AML-193 (cell line): ENCODE measurements at places on chromosomes 3 and 15.

DNA sequence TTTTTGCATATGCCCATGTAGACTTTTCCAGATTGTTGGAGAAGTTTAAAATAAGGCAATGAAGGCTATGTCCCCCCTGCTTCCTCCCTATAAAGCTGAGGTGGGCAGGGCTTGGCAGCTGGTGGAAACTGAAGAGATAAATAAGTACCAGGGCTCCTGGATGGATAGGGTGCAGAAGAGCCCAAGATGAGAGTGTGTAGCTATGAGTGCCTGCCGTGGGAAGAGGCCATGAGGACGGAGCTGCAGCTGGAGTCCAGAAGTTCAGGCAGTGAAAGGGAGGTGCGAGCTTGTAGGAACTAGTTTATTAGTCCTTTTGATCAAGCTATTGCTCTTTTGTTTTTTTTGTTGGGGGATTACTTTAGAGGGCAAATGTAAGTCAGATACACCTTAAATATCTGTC, 52.4 kb downstream of the PHLDB2 start:
- DNase-seq: no peak

GRCh38 chr3:71056327-71056726, 527.2 kb downstream of the FOXP1 start:
- no peak for DNase-seq

- no peak for DNase-seq
Observed at GRCh38 chr15:65789759-65790425, 2.2 kb downstream of the DENND4A start.

GRCh38 chr3:170777564-170777926, 92.5 kb downstream of the RPL22L1 start:
- DNase-seq: no peak

- no peak for DNase-seq
Observed at GRCh38 chr3:188700501-188700900, 471.3 kb upstream of the TPRG1 start.

DNA sequence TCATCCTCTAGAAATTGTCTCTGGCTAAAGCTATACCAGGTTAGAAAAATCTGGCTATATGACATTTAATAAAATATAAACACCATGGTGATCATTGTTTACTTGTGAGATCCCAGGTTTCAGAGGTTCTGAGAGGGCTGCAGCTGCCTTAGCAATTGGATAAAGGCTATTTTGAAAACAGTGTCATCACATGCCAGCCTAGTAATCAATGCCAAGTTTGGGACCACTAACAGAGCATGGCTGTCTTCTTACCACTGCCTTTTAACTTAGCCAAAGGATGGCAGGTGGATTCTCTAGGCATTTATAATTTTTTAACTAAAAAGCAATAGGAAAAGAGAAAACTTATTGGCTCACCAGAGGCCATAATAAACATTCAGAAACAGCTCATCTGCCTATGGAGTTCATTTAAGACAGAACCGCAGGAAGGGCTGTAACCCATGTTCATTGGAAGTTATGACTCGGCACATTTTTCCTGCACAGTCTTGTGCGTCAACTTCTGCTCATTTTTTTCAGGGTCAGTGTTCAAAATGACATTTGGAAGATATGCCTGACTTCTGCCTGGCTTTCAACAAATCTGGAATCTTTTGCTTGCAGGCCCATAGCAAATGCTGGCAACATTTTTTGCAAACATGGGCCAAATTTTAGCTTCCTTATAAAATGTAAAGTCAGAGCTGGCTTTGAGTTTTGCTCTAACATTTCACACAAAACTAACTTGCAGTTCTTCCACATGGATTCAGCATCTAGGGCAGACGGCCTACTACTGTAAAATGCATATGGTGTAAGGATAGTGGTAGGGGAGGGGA, 476.0 kb upstream of the TBL1XR1 start:
- peak; percentile 59 for DNase-seq

DNA sequence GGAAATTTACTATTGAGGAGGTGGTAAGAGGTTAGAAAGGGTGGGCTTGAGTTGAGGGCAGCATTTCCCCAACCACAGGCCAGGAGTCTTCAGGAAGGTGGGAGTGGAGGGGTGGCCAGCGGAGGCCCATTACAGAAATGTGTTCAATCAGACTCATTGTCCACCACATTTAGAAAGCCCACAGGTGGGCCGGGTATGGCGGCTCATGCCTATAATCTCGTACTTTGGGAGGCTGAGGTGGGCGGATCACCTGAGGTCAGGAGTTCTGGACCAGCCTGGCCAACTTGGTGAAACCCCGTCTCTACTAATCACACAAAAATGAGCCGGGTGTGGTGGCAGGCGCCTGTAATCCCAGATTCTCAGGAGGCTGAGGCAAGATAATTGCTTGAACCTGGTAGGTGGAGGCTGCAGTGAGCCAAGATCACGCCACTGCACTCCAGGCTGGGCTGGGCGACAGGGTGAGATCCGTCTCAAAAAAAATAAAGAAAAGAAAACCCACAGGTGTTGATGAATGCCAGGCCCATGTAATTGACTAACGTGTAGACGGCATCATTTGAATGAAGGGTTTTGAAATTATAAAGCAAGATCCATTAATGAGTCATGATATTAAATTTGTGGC, 12.2 kb upstream of the SYNM start:
- DNase-seq: no peak

DNA sequence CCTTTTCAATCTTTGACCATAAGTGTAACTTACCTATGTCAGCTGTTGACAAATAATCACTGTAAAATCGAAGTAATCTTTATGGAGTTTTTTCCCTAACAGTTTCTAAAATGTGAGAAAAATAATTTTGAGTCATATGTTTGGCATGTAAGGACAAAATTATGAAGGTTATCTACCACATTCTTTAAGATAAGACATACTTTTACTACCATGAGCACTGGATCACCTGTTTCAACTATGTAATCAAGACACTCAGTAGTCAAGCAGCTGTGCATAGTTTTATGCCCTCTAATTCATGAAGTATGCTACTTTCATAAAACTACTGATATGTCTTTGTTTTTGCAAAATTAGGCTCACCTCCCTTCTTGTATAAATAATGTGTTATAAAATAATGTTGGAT, 12.1 kb downstream of the FGF7 start:
- DNase-seq: no peak

- no peak for DNase-seq
Observed at GRCh38 chr3:13470894-13471574, 9.1 kb upstream of the HDAC11 start.

GRCh38 chr3:64539451-64540196, 148.2 kb downstream of the ADAMTS9 start:
- no peak for DNase-seq

DNA sequence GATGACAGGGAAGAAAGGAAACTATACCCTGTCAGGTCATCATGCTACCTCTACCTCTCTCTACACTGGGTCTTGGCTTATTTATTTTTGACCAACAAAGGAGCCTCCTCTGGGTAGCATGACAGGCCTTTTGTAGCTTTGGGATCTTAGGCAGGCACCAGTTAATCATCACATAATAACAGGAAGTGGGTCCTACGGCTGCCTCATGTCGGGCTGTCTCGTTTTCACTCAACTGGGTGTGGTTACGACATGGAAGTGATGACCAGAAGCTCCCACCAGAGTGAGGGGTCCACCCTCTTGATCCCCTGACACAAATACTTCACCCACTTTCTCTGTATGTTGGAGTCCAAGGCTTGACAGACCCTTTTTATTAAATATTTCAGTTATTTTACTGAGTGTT, 105.3 kb downstream of the CD47 start:
- no peak for DNase-seq

GRCh38 chr3:102529452-102529851, 94.6 kb downstream of the ZPLD1 start:
- DNase-seq: no peak

GRCh38 chr3:188133646-188134045, 20.3 kb upstream of the LPP start:
- DNase-seq: no peak

DNA sequence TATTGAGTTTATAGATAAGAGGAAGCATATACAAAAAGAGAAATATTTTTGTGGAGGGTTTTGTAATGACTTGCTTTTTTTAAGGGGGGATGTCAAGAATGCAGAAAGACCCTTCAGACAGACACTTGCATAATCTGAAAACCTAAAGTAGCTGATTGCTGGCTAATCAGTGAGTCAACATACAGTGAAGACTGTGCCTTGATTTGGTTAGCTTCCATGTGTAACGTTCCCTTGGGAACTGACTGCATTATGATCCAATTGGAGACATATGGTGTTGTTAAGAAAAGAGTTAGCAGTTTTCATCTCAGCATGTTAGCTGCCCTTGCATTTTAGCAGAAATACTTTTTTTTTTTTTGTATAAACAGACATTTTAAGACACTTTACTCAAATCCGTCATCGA, 483.2 kb downstream of the RBMS3 start:
- no peak for DNase-seq

- DNase-seq: no peak
Observed at GRCh38 chr15:71596672-71597071, 213.7 kb upstream of the NR2E3 start.

DNA sequence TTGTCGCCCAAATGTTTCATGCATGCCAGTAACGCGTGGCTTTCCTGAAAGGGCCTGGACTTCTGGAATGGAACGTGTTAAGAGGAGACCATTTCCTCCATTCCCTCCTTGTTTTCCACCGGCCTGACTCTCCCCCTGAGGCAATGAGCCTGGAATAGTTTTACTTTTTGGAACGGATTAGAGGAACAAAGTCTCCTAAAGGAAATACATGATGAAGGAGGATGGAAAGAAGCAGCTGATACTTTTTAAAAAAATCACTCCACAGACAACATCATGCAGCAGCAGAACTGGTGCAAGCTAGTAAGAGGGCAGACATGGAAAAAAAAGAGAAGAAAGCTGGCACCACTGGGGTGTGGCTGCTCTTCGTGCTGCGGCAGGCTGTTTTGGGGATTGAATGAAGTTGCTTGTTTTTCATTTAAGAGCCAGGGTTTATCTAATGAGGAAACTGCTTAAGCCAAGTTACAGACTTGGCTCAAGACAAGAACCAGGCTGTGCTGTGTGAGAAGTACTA, 3.6 kb upstream of the KBTBD12 start:
- no peak for DNase-seq

GRCh38 chr3:98884675-98885371, 16.7 kb downstream of the DCBLD2 start:
- no peak for DNase-seq

GRCh38 chr3:44654039-44654438, 5.5 kb downstream of the ZNF35 start:
- no peak for DNase-seq

DNA sequence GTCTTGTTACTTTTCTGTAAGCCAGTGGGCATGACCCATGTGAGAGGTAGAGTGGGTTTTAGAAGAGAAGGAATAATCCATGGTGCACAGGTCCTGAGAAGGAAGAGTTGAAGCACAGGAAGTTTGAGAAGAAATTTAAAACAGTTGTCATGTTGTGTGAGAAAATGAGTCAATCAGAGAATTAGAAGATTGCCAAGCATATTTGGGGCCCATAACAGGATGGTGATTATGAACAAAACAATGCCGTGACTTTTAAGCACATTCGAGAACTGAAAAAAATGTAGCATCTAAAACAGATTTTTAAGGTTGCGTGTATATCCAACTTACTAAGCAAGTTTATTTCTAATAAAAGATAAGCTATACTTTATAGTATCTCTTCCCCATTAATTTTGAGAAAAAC, 198.7 kb downstream of the RORA start:
- no peak for DNase-seq

GRCh38 chr15:68113751-68114150, 59.6 kb downstream of the PIAS1 start:
- peak; percentile 11 for DNase-seq

DNA sequence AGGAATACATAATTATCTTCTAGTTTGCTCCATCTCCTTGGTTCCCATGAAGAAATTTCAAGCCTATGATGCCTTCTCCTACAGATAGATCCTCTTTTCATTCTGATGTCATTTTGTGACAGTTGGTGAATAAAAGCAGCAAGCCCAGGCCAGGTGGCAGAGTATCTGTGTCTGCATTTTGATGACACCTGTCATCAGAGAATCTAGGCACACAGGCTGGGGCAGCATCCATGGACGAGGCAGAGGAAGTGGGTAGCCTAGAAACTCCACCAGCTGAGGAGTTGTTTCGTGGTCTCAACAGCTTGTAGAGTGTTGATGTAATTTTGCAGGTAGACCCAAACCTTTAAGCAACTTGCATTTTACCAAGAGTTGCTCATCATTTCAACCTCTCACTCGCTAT, 269.8 kb downstream of the FEZF2 start:
- DNase-seq: no peak

DNA sequence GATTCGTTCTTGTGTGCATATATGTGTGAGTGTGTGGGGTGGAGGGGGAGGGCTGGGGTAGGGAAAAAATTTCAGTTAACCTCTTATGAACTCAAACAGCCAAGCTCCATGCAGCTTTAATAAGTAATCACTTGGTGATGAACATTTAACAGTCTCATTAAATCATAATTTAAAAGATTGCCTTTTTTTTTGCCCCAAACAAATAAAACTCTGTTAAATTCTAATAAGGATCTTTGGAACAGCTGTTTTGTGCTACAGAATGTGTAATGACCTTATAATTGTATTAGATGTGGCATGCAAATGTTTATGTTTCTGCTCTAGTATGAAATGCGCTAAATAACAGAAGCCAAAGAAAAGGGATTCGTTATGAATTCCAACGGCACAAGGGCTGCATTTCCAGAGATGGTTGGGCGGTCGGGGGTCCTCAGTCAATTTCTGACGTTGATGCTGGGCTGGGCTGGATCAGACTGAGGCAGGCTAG, 80.0 kb upstream of the RORA start:
- DNase-seq: no peak

DNA sequence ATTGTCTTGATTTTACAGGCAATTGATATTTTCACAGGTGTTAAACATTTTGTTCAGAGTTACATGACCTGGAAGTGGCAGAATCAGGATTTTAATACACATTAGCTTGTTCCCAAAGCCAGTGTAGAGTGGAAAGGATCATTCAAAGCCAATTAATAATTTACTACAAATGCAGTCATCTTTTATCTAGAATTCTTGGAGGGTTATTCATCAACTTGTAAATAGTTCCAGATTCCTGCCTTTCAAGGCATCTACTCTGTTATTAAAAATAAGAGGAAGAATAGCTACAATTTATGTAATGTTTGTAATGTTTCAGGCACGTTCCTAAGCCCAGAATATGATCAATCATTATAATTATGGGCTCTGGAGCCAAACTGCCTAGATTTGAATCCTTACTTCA, 358.5 kb downstream of the ZNF385D start:
- no peak for DNase-seq

- no peak for DNase-seq
Observed at GRCh38 chr3:50359760-50360110, 414 bp upstream of the TMEM115 start.

GRCh38 chr3:120536642-120537041, 59.5 kb upstream of the NDUFB4 start:
- no peak for DNase-seq

- no peak for DNase-seq
Observed at GRCh38 chr3:26614006-26614685, 8.4 kb upstream of the LRRC3B start.
